DMS79 treated with DMSO at 0.1 percent for 48 hours (cell line): ENCODE measurements at places on chromosomes 1 and 21.

DNA sequence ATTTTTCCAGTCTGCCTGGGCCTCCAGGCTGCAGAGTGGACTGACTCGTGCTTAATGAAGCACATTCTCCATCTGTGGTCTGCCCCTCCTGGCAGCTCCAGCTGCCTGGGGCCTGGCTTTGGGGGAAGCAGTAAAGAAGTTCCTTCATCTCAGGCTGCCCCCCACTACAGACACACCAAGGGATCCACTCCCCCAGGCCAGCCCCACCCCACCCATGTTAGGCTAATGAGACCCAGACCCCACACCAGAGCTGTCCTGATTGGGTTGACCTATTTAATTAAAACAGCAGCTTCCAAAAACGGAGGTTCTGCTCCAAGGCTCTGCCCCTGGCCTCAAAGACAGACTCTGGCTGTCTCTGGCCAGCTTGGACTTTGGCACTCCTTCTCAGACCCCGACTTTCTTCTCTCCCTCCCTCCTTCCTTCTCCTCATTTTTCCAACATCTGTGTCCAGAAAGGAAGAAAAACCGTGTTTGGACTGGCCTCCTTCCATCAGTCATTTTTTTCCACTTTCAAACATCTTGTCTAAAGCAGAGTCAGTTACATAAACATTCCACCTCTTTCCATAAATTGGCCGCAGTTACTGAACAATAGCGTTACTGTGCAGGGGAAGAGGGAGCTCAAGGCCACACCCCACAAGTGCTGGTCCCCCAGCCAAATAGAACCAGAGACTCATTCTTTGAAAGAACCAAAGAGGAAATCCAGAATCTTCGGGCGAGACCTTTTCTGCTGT, 29.7 kb downstream of the SERTAD4 start:
- no peak for DNase-seq

DNA sequence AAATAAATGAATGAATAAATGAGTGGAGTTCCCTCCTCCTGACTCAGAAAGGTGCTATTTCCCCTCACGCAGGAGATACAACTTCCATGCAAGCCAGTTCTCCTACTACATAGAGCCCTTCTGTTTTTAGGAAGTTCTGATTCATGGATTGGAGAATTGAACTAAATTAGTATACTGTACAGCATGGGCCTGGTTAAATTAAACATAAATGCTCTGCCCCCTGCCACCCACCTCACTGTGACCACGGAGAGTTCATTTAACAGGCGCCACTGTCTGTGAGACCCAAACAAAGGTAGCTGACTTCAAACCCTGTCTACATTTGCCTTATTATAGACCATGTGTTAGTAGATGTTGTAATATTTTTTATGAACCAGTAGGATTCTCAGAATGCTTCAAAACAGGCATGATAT, 9.1 kb upstream of the IRF2BP2 start:
- DNase-seq: no peak

DNA sequence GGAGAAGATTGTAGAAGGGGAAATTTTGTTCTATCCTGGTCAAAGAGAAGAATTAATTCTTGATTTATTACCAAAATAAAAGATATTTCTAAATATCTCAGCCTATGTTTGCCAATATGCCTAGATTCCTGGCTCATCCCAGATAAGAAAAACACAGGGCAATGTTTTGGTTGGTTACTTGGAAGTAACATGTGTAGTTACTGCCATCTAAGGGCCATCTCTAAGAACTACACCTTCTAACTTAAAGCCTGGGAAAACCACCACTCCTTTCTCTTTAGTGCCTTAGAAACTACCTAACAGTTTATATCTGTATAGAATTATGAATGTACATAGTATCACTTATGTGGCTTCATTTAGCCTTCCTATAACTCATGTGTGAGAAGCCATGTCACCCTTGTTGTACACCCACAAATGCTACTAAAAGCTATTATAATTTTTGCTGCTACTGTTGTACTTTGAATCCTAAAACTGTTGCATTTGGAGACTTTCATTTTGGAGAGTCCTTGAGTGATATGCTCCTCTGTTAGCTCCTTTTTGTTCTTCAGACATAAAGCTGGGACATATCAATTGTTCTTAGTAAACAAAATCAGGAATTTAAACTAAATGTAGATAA, 4.5 kb downstream of the AIM2 start:
- DNase-seq: peak; percentile 34

- DNase-seq: no peak
Measured at GRCh38 chr21:14826630-14827029, 238.2 kb downstream of the NRIP1 start.

GRCh38 chr1:164443836-164444235, 115.1 kb upstream of the PBX1 start:
- DNase-seq: no peak

DNA sequence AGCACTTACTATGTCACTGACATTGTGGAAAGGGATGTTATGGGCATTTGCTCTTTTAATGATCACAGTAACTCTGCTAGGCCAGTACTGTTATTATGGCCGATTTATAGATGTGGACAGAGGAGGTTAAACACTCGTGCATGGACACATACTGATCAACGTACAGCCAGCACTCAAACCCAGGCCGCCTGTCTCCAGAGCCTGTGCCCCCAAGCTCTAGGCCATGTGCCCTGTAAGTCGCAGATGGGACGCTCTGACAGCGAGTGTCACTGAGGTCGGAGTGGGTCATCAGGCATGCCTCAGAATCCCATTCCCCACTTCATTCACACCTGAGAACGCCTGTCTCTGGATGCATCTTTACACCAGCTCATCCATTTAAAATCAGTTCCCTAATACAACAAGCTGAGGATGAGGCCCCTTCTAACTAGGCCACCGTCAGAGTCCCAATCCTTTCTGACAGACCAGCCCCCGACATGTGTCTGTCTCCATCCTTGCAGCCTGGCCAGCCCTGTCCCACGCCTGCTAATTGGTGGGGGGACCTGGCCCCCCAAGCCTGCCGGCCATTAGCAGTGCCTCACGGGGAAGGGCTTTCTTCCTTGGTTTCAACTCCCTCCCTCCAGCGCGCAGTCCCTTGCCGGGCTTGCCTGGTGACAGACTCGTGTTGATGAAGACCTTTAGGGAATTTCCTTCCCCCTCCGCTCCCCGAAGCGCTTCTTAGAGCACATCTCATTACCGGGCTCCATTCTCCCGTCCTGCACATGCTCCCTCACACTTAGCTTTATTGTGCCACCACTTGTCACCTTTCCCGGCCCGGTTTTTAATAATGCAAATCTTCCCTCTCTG, 436.8 kb downstream of the KIF26B start:
- no peak for DNase-seq

DNA sequence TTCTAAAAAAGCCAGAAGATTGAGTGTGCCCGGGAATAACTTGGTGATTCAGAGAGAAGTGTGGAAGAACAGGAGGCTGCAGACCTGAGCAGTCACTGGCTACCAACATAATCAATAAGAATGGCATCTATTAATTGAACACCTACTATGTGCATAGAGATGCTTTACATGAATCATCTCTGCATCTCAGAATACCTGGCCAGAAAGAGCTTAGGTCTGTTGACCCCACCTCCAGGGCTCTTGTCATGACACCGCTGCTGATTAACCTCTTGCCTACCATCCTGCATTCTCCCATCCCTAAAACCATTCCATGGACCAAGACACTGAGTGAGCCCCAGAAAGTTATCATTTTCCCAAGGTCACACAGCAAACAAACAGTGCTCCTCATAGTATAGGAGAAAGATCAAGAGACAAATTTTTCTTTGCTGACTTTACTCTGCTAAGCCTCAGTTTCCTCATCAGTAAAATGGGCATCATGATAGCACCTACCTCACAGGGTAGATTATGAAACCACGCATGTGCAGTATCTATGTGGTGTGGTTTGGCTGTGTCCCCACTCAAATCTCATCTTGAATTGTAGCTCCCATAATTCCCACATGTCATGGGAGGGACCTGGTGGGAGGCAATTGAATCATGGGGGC, 16.3 kb upstream of the PINK1 start:
- DNase-seq: no peak

GRCh38 chr1:207054491-207054890, 1.4 kb downstream of the PFKFB2 start:
- no peak for DNase-seq

DNA sequence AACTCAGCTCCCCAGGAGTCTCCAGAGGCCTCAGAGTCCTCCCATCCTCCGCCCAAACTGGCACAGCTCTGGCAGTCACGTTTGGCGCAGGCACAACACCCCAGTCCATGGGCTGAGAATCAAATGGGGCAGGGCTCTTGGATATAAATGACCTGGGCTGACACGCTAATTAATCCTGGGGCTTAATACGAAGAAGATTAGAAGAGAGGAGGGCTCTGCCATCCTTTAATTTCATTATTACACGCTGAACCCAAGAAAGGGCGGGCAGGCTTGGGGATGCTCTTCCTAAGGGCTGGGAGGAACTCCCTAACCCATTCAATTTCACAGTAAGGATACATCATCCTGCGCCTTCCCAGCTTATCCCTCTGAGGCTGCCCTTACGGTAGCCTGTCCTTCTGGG, 2.4 kb downstream of the GRIK3 start:
- no peak for DNase-seq

- no peak for DNase-seq
Measured at GRCh38 chr1:185322636-185323035, 5.6 kb upstream of the IVNS1ABP start.

DNA sequence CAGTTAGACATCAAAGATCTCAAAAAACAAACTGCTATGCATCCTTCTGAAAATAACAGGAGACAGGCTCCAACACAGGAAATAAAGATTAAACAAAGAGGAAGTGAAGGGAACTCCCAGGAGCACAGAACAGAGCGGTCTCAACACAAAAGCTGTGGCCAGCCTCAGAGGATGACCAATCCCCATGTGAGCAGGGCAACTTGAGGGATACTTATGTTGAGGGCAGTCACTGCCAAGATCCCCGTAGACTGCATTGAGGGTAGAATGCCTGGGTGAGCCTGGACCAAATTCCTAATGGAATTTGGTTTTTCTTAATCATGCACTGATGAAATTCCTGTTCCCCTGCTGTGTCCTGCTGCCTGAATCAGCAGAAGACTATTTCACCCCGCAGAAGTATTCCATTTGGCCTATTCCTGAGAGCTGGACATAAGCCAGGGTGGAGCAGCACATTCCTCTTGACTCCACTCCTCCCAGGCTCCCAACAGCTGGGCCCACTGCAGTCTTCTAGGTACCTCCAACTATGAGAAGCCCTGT, 49.0 kb downstream of the JAK1 start:
- no peak for DNase-seq

DNA sequence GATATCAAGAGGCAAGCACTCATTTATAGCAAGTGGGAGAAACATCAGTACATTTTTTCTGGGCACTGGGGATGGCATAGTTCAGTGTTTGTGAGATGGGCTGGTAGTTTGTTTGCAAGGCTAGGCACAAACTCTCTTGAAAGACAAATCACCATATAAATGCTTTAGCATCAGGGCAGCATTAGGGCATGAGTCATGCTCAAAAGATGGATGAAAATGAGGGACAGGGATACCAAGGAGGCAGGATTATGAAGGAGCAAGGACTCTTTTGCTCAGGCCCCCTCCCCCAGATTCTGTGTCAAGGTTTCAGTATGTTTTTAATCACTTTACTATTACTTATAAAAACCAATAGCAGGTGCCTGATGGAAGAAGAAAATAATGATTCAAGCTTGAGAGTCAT, 43.9 kb upstream of the CAMK1G start:
- DNase-seq: peak; percentile 69

DNA sequence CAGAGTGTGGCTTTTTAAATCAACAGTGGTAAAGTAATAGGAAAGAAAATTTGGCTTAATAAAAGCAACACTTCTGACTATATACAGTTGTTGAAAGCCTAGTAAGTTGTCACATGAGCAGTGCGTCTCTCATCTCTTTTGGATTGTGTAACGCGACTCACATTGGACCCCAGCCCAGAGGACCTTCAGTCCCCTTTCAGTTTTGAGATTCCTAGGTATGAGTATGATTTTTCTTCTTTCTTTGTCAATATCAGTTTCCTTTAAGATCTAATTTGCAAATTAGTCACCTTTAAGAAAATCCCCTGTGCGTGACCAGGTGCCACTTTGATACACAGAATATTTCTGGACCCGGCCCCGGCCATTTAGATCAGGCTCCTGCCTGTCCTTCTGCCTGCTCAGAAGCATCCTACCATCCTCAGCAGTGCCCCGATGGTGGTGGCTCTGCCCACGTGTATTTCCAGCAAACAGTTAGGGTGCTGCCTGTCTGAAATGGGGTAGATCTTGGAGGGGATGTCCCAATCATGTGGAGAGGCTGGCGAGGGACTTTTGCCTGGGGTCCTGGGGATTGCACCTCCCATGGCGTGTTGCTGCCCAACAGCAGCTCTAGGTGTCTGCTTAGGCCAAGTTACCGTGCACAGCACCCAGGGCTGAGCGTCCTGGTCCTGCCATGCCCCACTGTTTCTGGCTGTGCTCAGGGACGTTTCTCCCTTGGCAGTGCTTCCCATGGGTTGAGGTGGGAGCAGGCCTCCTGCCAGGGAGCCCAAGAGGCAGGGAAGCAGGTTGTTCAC, 21.1 kb downstream of the SNAP47 start:
- DNase-seq: no peak

GRCh38 chr1:30037251-30038118, 685.9 kb downstream of the MATN1 start:
- DNase-seq: no peak

DNA sequence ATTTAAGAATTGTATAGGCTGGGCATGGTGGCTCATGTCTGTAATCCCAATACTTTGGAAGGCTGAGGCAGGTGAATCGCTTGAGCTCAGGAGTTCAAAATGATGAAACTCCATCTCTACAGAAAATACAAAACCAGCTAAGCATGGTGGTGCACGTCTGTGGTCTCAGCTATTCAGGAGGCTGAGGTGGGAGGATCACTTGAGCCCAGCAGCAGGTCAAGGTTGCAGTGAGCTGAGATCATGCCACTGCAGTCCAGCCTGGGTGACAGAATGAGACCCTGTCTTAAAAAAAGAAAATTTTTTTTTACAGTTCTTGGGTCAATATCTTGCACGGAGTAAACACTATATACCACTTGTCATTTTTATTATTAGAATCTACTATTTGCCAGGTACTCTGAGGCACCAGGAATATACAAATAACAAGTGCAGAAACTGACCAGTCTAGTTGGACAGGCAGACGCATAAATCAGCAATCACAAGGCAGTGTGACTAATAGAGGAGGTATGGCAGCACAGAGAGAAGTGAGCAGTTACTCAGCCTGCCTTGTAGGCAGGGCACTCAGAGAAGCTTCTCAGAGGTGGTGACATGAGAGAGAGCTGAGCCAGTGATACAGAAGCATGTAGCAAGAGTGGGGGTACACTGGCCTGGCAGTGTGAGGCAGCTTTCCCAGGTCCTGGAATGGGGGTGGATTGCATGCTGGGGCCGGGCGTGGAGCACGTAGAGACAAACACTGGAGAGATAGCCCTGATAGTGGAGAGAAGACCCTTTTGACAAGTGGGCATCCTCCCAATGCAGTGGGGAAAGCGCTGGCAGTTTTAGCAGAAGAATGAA, 8.0 kb downstream of the PHLDA3 start:
- no peak for DNase-seq

GRCh38 chr21:14453339-14454015, 70.5 kb upstream of the HSPA13 start:
- no peak for DNase-seq

- DNase-seq: no peak
Measured at GRCh38 chr21:35291034-35291433, 241.9 kb upstream of the RUNX1 start.
